ENCODE measurements at places on chromosomes 2 and 18.
A peak's percentile ranks its signal among the peaks of the same experiment; 100 is the strongest.

- DNase-seq: no peak
Observed at GRCh38 chr2:241868661-241869081, 858 bp upstream of the RTP5 start.

GRCh38 chr2:141311430-141311829 lies 819.4 kb downstream of the LRP1B start:
- no peak for DNase-seq

- DNase-seq: no peak
Observed at GRCh38 chr2:108825736-108826135, 39.2 kb downstream of the CCDC138 start.

- no peak for DNase-seq
Observed at GRCh38 chr18:10563886-10564285, 38.1 kb downstream of the NAPG start.

DNA sequence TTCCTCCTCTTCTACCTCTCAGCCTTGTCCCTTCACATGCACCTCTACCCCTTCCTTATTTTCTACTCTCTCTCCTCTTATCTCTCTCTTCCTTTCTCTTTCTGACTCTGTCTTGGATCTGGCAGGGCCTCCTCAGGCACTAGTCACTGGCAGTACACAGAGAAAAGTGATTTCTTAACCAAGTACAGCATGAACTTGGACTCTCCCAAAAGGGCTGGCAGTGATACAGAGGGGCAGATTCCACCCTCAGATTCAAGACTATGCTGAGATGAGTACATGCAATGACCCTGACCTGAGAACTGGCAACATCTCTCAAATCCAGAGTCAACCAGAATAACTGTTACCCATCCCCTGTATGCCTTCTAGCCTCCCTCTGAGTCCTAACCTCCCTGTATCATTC lies 4.3 kb downstream of the AOX1 start:
- DNase-seq: no peak

DNA sequence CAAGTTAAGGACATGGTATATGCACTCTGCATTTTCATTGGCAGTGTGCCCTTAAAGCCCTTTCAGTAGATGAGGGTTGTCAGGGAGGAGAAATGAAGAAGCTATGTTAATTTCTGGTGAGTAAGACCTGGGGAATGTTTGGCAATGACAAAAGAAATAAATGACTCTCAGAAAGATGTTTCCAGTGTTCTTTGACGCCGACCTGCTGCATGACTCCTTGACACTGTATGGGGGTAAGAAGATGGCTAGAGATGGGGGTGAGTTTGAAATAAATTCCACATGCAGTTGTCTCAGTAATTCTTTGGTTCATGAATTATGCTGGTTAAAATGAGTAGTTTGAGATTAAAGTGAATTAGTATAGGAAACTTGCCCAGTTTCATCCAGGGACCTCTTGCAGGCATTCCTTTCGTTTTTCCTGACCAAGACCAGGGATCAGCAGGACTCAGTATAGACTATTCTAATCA lies 5.9 kb downstream of the CCDC121 start:
- peak; percentile 78 for DNase-seq

DNA sequence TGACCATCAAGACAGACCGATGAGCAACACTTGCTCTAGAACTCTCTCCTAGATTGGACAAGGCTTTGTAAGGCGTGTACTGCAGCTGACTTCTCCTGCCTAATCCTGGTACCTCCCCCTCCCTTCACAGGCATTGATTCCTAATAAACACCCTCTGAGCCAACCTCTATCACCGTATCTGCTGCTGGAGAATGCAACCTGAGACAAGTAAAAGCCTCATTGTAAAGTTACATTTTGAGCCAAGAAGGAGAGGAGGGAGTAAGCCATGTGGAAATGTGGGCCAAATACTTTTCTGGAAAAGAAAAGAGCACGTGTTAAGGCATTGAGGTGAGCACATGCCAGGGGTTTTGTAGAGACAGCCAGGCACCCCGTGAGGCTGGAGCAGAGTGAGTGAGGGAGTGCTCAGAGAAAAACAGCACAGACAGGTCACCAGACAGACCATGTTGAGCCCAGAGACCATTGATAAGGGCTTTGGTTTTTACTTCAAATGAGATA lies 2.6 kb upstream of the WDFY1 start:
- DNase-seq: no peak

DNA sequence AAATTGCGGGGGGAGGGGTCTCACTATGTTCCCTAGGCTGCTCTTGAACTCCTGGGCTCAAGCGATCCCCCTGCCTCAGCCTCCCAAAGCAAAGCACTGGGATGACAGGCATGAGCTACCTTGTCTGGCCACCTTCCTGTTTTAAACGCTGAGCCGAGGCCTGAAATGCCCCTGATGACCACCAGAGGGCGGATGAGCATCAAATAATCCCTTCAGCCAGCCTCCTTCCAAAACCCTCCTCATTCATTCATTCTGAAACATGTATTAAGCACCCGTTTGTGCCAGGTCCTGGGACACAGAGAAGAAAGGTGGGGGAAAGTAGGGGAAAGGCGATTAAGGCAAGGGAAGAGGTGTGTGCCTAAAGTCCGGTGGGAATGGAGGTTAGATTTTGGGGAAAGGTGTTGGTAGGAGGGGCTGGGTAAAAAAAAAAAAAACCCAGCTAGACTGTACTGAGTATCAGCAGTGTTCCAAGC lies 30.7 kb upstream of the PTMA start:
- peak; percentile 64 for DNase-seq

DNA sequence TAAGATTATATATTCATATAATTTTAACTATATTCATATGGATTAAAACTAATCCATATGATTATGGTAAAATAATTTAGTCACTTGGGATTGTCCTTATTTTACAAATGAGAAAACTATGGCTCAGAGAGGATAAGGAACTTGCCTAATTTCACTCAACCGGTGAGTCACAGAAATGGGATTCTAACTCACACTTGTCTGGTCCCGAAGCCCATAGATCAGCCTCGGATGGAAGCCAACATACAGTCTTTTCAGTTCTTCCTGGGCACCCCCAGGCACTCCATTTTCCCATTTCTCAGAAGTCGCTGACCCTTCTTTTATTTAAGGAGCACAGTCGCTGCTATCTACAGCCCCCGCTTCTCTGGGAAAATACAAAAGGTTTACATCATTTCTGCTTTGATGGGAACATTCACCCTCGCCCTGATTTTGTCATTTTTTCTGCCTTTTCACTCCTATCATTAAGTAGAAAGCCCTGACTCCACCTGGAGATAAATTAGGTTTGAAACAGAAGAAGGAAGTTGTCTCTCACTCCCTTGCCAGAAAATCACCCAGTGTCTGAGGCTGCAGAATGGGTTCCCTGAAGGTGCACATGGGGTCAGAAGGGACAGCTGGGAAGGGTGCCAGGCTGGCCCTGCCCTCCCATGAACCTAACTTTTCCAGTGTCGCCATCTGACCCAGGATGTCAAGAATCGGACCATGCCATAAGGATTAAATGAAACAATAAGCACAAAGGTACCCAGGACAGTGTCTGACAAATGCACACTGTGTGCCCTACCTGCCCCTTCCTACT lies 36.6 kb downstream of the CYP1B1 start:
- no peak for DNase-seq

DNA sequence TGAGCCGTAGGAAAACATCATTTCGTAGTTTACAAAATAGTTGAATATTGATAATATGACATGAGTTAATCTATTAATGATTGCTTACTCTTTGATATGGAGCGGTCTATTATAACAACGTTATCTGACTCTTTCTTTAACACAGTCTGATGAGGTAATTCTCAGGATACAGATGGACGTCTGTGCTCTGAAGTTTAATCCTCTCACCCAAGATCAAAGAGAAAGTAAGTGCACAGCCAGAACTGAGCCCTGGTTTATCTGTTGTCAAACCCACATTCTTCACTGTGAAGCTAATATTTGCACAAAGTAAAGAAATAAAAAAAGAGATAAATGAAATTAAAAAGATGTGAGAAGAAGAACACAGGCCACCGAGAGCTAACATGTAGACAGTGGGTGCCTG lies 190.9 kb upstream of the COPS8 start:
- no peak for DNase-seq

DNA sequence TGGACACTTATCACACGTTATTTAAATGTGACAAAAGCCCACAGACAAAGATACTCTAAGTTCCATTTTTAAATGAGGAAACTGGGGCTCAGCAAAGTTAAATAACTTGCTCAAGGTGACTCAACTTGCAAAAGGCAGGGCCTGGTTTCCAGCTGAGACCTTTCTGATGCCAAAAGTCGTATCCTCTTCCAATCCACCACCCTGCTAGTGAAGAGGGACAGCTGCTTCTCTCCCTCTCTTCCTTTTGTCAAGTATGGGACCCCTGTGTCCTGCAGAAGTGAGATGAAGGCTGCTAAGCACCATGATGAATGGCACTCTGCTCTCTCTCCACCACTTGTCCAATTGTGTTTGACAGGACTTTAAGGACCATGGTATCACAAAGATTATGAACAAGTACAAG lies 140.9 kb downstream of the DYM start:
- DNase-seq: no peak

GRCh38 chr18:2923464-2923863 lies 76.7 kb downstream of the EMILIN2 start:
- no peak for DNase-seq

- no peak for DNase-seq
Observed at GRCh38 chr18:48597671-48598070, 58.8 kb downstream of the CTIF start.

GRCh38 chr2:1743396-1744150 lies 742 bp downstream of the PXDN start:
- DNase-seq: peak; percentile 40

GRCh38 chr2:210496512-210496911 lies 20.0 kb upstream of the LANCL1 start:
- DNase-seq: no peak

DNA sequence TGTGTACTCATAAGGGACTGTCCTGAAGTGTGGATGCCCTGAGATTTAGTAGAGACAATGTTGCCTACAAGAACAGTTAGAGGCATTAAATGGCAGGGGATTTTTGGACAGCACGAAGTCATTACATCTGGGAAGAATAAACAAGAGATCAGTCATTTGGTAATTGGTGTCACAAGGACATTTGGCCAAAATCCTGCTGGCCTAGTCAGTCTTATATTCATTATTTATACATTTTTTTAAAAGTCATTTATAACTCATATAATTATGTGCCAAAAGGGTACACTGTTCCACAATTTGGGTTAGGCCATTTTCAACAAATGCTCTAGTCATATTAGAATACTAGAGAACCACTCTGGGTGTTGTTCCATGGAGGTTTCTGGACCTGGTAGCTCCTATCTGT lies 104.7 kb downstream of the LRATD1 start:
- no peak for DNase-seq

GRCh38 chr2:67446491-67446911 lies 49.4 kb downstream of the ETAA1 start:
- no peak for DNase-seq

DNA sequence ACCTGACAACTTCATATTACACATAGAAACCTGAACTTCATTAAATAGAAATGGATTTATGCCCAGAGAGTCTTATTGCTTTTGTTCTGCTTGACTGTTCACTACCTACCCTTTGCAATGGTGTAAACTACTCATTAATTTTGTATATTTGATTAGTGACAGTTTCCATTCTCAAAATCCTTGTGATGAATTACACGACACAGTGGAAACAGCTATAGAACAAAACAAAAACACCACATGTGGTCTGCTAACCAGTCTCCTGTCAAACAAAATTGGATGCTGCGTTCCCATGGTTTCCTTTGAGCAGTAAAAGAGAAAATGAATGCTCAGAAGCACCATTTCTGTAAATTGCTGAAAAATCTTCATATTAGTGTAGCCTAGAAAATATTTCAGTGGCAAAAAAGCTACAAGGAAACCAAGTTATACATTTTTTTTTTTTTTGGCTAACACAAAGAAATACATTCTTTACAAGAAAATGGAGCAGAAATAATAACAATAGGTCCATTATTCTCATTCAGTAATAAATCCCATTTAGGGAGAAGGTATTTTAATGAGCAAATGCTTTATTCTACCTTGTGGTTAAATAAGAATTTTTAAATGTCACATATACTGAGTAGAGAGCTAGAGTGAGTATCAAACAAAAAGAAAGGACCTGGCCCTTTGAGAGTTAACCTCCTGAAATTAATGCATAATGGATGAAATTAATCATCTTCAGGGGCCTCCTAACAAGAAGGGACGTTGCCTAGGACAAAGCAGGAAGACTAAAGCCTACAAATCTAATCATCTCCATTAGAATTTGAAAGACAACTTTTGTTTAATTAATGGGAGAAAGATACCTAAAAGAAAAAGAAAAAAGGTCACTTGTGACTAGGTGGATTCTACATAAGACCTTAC lies 355.1 kb upstream of the ZC3H15 start:
- DNase-seq: no peak

GRCh38 chr2:224645722-224646121 lies 60.6 kb upstream of the CUL3 start:
- no peak for DNase-seq

DNA sequence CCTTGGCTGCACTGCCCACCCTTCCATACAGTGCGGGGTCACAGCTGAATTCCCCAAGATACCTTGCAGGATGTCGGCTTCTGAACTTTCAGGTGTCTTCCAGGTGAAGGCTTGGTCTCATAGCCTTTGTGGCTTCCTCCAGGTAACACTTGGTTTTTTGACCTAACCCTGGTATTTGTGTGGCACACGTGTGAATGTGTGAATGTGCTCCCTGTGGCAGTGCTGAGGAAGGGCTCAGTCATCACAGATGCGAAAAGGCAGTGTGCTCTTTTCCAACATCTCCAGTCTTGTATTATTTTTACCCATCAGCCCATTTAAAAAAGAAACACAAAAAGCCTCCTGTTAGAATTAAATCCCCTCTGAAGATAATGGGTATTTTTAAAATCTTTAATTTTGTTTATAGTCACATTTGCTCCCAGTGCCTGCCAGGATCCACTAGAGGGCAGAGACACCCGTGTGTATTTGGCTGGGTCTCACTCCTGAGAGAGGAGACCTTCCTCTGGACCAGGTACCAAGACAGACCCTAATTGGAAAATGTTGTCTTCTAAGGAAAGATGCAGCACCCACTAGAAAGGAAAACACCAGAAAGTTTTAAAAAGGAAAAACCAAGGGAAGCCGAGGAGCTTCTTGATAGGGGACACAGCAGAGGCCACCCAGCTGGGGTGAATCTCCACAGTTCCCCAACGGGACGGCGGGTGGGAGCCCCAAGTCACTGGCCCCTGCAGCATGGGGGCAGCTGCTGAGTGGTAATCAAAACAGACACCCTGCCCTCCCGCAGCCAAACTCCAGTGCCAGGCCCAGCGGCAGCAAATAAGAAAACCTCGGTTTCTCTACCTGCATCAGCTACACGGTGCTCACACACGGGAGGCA lies 27.7 kb downstream of the FAM110C start:
- DNase-seq: no peak

DNA sequence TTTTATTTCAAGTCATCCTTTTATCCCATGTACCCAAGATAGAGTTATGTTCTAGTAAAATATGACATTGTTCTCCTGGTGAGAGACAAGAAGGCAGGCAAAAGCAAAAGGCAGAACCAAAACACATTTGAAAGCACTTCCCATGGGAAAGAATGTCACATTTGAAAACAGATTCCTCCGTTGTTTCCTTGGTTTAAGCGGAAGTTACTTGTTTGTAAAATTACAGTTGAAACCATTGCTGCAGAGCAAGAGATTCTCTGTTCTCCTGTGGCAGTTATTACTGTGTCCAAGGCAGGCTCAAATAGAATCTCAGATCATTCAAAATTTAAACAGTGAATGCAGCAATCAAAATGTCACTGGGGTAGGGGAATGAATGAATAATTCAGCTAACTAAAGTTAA lies 149.6 kb downstream of the MTCL1 start:
- DNase-seq: no peak

- no peak for DNase-seq
Observed at GRCh38 chr2:73972846-73973245, 11.9 kb upstream of the TET3 start.

- DNase-seq: no peak
Observed at GRCh38 chr2:602571-603359, 74.4 kb downstream of the TMEM18 start.

- no peak for DNase-seq
Observed at GRCh38 chr2:117686699-117687098, 127.8 kb upstream of the DDX18 start.

Data from NCI-H226 (cell line).